ENCODE measurements at places on chromosomes 3 and 15.

DNA sequence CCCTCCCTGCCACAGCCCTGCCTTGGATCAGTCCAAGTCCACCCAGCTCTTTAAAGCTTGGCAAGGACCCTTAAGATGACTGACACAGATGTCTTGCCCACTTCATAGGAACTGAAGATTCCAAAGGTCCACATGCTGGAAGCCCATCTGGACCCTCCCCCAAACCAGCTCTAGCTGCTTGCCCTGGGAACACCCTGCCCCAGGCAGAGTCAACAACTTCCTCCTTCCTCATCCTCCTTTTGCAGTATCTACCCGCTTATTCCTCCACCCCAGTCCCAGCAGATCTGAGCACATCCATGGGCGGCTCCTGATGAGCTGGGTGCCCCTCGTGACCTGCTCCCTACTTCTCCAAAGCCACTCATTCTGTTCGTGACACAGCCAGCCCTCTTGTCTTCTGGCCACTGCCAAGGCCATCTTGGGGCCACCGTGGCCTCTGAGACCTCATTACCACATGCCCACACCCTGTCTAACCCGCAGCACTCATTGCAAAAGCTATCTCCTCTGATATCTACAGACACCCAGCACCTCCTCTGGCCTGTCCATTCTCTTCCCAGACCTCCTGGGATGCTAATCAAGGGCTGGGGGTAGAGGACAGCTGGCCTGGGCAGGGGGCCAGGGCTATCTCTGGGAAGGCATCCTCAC is 2.0 kb upstream of the PFKFB4 start:
- DNase-seq, result no peak

DNA sequence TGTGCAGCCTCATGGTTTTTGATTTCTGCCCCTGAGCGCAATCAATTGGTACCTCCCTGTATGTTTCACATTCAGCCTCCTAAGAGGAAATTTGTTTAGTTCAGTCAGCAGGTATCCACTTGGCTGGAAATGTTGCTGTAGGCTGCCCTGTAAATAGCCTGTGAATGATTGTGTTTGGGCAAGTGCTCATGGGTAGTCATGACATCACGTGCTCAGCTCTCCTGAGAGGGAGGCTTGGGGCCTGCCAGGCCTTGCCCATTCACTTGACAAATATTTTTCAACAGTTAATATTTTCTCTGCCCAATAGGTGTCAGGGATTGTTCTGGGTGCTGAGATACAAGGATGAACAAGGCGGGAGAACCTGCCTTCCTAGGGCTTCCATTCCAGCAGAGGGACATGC is 13.3 kb downstream of the HRH1 start:
- DNase-seq, result no peak

DNA sequence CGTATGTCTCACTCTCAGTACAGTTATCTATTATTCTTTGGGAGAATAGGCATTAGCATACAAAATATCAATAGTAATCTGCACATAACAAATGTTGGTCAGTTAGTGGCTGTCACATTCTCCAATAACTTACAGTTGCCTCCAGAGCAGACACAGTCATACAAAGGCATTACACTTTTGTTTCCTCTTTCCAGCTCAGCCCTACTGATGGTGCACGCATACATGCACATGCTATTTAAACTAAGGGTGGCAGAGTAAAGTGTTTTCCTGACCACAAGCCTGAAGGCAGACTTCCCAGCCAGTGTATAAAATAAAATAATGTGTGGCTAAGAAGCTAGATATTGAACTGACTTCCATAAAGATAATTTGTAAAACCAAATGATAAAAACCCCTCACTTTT is 47.6 kb downstream of the PHLDB2 start:
- no peak for DNase-seq

GRCh38 chr15:90774731-90775514 is 57.8 kb downstream of the BLM start:
- DNase-seq, result peak; percentile 35

GRCh38 chr3:172749230-172749965 is 1.1 kb upstream of the ECT2 start:
- peak; percentile 95 for DNase-seq

DNA sequence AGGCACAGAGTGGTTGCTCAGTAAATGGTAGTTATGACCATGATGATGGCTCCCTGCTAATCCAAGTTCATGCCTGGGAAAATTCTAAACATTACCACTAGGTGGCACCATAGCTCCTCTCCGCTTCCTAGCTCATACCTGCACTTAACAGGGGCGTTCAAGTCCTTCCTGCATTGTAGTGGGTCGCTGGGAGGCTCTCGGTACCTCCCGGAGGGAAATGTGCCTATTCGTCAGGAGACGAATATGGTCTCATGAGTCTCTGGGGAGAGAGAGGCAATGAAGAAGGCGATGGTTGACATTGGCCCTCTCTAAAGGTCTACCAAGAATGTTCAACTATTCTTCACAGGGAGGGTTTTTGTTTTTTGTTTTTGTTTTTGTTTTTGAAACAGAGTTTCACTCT is 10.9 kb downstream of the MESP1 start:
- DNase-seq, result peak; percentile 71

DNA sequence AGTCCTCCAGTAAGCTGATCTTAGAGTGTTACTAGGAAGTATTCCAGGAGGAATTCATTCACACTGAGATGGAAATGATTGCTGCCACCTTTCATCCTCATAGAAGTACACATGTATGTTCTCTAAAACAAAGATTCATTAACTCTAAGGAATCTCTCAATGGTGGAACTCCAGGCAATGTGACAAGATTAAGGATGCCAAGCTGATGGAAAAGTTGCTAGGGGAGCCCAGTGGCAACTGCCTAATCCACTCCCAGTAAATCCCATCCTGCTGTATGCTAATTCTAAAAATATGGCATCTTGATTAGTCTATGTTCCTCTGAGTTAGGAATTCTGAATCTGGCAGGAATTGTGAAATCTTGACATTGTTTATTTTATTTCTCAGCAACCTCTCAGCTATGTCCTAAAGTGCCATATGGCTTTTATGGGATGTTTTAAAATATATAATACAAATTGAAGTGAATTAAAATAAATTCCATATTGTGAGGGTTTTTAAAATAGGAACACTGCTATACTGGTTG is 210.0 kb upstream of the TRIM42 start:
- no peak for DNase-seq
